ENCODE measurements at places on chromosomes 3 and 15.

DNA sequence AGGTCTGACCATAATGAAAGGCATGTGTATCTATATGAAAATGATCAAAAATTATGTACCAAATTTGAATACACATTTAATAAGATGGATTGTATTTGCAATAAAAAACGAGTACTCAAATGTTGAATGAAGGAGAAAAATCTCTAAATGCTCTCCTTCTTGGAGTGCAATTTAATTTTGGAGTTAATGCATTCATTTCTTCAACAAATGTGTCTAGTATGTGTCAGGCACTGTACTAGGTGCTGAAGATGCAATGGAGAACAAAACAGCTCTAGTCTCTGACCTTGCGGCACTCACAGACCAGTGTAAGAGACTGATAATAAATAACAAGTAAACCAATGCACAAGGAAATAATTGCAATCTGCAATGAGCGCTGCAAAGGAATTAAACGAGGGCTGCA is 28.8 kb downstream of the CA12 start:
- no peak for DNase-seq

DNA sequence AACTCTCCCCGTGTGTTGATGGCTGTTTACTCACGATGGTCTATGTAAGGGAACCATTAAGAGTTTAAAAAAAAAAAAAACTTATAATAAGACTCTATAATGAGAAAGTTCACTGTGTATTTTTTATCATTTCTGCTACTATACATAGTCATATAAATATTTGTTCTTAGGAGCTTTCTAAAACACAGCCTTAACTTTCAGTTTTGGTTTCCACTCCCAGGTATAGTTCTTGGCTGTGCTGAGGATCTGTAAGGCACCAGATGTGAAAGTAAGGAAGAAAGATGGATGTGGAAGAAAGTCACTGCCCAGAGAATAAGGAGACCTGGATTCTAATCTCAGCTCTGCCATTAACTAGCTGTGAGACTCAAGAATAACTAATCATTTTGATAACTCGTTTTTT is 101.9 kb upstream of the THBS1 start:
- no peak for DNase-seq

DNA sequence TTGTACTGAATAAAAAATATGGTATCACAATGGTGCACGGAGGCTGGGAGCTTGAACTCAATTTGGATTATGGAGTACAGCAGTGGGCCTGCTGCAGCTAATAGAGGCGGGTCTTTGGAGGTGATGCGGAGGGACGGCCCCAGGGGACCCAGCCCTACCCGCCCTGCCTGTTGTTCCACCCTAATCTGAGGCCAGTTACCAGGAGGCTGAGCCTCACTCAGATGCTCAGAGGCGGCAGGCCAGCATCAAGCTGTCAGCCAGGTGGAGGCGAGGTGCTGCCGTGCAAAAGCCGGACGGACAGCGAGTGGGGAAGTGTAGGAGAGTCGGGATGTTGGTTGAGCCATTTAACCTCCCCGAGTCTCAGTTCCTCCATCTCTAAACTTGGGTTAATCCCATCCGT is 218.5 kb upstream of the RGMA start:
- no peak for DNase-seq

- no peak for DNase-seq
Measured at GRCh38 chr15:50911621-50912020, 3.1 kb downstream of the AP4E1 start.

DNA sequence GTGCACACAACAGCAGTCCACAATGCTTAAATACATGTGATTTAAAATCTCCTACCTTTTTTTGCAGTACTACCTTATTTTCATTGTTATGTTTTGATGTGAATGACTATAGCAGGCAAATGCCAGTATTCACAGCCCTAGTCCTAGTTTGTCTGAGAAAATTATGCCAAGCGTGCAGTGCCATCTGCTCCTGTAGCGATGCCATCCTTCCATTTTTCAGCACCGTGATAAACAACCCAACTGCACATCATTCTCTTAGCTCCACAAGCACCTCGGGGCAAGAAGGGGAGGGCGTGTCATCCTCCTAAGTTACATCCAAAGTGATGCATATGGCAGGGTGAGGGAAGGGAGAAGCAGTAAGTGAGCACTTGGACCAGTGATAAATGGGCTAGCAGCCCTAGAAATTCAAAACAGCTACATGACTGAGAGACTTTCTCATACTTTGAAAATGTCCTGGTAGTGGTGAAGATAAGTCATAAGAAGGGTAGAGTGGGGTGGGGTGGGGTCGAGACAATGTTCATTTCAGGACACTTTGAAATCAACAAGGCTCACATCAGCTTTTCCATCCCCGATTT is 198.8 kb downstream of the LSAMP start:
- DNase-seq, result no peak

DNA sequence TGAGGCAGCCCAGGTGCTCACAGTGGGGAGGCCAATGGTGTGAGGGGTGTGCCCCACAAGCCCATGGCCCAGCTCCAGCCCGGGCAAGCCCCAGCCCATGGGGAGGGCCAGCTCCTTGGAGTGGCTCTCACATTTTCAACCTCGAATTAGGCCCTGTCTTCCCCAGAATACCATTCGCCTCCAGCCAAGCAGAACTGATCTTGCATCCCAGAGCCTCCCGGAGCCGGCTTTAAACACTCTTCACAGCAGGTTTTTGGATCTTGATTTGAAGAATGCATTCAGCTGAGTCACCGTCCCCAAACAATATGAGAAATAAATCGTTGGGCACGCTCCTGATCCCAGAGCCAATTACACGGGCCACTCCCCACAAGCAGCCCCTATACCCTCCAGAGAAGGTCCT is 23.7 kb downstream of the TPRA1 start:
- no peak for DNase-seq

DNA sequence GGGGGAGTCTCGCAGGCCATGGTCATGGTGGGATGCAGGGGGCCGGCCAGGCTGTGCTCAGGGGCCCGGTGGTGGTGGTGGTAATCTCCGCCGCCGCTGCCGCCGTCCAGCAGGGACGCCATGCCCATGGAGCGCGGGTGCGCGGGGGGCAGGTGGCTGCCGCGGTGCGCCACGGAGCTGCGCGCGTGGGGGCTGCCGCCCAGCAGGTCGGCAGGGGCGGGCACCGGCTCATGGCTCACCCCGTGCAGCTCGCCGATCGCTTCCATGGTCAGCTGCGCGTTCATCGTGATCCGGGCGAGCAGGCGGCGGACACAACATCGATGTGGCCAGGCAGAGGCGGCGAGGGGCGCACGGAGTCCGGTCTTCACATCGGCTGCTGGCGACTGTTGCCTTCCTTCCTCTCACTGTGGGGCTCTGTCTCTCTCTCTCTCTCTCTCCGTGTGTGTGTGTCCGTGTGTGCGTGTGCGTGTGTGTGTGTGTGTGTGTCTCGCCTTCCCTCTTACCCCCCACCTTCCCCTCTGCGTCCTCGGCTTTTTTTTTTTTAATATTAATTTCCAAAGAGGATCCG is 451 bp downstream of the ONECUT1 start:
- DNase-seq, result no peak

All from T-helper 22 cell (primary cell).